ENCODE measurements at places on chromosomes 16 and 17. TPM values are rescaled to one million over a fixed set of nuclear protein-coding genes. Genes with fewer than 3 reads are reported as not detected.

Gene COL1A1
- polyA plus RNA-seq = 541 TPM

Gene SLC52A1
- not detected for polyA plus RNA-seq

Gene SULT1A4
- polyA plus RNA-seq = 0.63 TPM

Gene KRTAP2-2
- not detected for polyA plus RNA-seq

GRCh38 chr17:17801800-17802481, 34.8 kb downstream of the SREBF1 start:
- no peak overlapping the region for H3K4me3 ChIP-seq
- H3K27me3 ChIP-seq = no peaks in the 10 kb centered on the region
- DNase-seq = no peak
- H3K4me1 ChIP-seq = no peaks in the 10 kb centered on the region
- H3K36me3 ChIP-seq = peaks cover 14% of the 10 kb centered on the region
- no peak overlapping the region for H3K27ac ChIP-seq

Gene OR1E2
- not detected for polyA plus RNA-seq

GRCh38 chr16:31243734-31244670, 15.8 kb upstream of the ITGAM start:
- no peak overlapping the region for H3K4me3 ChIP-seq
- DNase-seq = no peak
- no peaks in the 10 kb centered on the region for H3K4me1 ChIP-seq
- no peaks in the 10 kb centered on the region for H3K27me3 ChIP-seq
- no peaks in the 10 kb centered on the region for H3K36me3 ChIP-seq

DNA sequence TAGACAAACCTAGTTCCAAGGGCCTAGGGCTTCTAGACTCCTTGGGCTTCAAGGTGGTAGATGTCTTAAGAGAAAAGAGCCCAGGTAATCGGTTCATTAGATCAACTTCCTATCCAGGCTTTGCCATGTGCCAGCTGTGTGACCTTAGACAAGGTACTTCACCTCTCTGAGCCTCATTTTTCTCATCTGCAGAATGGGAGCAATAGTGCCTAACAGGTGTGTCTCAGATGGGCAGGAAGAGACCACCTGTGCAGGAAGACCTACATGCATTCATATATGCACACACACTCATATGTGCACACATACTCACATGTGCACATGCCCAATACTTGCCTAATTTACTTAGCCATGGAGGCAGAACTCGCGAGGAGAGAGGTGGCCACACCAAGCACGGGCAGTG, 15.7 kb downstream of the SLC12A3 start:
- H3K4me1 ChIP-seq = no peaks in the 10 kb centered on the region
- H3K4me3 ChIP-seq = no peak overlapping the region
- H3K27ac ChIP-seq = no peak overlapping the region
- H3K27me3 ChIP-seq = no peaks in the 10 kb centered on the region
- H3K36me3 ChIP-seq = no peaks in the 10 kb centered on the region

Gene FNDC8
- not detected for polyA plus RNA-seq

GRCh38 chr16:51710186-51710585, 559.1 kb upstream of the SALL1 start:
- H3K27me3 ChIP-seq = no peaks in the 10 kb centered on the region
- no peak for DNase-seq
- H3K27ac ChIP-seq = no peak overlapping the region
- no peak overlapping the region for H3K4me3 ChIP-seq
- no peaks in the 10 kb centered on the region for H3K36me3 ChIP-seq
- no peaks in the 10 kb centered on the region for H3K4me1 ChIP-seq

Gene KNOP1
- polyA plus RNA-seq = 10.7 TPM

DNA sequence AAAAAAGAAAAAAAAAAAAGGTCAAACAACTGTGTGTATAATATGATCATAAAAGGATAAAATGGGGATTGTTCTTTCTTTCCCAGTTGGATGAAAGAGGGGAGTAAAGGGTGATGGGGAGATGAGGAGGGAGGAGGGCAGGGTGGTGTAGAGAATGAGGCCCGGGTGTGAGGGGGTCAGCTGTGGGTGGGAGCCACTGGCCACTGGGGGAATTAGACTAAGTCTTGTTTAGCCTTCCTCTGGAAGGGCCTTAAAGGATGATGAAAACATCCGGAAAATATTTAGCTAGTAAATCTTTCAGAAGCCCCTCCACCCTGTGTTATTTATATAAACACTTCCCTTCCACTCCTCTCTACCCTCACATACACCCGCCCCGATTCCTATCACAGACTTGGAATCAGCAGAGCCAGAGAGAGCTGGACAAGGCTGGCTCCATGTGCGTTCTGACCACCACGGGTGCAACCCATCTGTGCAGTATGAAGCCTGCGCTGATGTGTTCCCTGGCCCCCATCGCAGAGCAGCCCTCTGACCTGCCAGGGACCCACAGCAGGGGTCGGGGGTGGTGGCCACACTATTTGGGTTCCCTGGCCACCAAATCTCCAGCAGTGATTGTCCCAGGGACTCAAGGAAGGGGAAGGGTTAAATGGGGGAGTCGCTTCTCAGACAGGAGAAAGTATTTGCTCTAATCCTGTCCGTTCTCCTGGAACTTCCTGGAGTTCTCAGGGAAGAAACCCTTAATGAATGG, 72.7 kb downstream of the GAS7 start:
- H3K36me3 ChIP-seq = no peaks in the 10 kb centered on the region
- peaks cover 26% of the 10 kb centered on the region for H3K4me1 ChIP-seq
- H3K27me3 ChIP-seq = no peaks in the 10 kb centered on the region
